ENCODE measurements at places on chromosomes 11 and 22.

GRCh38 chr11:115939104-115939730 lies 435.0 kb upstream of the CADM1 start:
- no peak for DNase-seq

- no peak for DNase-seq
Measured at GRCh38 chr11:118046964-118047700, 29.7 kb upstream of the TMPRSS4 start.

DNA sequence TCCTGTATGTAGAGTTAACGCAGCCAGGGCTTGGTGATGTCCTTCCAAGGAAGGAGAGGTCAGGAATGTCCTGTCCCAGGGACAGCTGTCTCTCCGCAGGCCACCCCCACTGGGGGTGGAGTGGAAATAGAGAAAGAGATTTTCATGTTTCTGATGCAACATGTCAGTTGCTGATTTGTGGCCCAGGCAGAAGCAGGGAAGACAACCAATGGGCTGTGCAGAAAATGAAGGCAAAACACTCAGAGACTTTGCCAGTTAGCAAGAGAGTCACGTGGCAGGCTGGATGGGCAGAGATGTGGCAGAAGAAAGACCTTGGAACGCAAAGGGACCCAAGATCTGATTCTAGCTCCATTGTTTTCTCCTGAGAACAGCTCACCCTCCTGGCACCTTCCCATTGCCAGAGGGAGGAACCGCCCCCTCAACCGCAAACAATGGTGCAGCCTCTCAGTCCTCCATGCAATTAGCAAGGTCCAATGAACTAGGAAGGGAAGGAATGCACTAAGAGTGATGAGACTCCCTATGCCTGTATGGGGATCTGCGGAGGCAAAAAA lies 71.0 kb downstream of the SYN3 start:
- DNase-seq, result no peak

- DNase-seq, result no peak
Measured at GRCh38 chr11:18054511-18055103, 8.5 kb upstream of the TPH1 start.

DNA sequence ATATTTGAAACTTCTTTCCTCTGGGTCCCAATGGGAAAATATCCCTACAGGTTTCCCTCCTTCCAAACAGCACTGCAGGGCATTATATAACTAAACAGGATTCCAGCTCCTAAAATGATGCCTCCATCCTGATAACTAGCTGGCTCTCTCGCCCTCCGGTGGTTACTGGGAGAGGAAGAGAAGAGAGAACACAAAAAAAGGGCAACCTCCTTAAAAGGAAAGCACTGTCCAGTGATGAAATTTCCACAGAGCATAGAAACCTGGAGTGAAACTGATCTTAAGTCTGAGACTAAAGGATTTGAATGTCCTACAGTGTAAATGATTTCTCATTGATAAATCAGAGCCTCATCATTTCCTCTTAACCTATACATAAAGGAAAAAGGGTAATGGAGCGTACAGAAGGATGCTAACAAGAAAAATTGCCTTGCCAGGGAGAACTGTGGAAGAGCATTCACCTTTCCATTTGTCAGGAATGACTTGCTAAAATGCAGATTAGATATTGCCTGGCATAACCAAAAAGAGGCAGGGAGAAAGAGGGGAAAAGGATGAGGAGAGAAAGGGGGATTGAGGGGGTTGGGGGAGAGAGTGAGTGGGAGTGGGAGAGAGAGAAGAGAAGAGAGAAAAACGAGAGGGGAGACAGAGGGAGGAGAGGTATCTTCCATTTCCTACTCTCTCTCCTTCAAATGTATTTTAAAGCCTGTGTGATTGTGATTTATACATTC lies 121.3 kb downstream of the APOL5 start:
- DNase-seq, result no peak

GRCh38 chr11:124877631-124877909 lies 12.3 kb downstream of the ROBO3 start:
- DNase-seq, result no peak

DNA sequence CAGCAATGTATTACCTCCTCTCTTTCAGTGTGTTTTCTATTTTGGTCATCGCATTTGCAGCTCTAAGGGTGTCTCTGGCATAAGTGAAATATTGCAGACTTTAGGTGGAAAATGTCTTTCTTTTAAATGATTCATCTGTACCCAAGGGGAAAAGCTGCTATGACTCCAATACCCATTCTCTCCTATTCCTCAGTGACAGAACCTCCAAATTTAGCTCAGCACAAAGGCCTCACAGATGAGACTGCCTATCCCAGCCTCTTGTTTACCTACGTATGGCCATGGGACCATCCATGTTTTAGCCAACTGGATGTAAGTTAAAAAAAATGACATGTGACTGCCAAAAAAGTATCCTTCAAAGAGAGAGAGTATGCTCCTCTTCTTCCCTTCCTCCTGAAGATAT lies 7.9 kb downstream of the MTMR2 start:
- DNase-seq, result no peak

DNA sequence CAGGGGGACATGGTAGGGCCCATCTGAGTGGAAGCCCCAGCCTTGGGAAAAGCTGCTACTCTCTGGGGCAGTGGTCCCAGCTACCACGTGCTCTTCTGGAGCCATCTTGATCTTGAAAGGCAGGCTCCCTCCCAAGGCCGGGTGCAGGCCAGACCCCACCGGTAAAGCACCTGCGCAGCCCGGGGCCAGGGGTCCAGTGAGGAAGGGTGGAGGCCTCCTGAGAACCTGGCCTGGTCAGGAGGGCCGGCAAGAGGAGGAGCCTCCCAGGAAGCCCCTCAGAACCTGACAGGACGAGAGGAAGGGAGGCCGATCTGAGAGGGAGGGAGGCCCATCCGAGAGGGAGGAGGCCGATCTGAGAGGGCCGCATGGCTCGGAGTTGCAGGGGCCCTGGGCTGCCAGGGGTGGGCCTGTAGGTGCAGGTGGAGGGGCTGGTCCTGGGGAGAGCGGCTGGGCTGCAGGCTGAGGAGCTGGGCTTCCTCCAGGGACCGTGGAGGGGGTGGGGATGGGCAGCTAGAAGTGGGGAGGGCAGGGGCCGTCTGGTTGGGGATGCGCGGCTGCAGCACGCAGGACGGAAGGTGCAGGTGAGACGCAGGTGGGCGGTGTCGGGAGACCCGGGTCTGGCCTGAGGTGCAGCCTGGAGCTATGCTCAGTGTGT lies 529 bp downstream of the GRAMD4 start:
- DNase-seq, result no peak
